ENCODE measurements at places on chromosomes 11 and 22.

DNA sequence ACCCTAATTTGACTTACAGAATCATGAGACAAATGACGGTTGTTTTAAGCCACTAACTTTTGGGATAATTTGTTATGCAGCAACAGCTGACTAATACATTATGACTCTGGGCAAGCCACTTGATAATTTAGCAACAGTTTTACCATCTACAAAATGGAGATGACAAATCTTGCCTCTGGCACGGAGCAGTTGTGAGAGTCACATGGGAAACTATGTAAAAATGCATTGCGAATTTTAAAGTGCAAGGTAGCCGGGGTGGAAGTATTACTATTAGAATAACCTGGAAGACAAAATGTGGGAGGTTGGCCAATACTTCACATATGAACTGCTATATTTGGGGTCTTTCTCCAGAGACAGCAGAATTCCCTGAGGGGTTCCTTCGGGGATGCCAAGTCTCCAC lies 328.7 kb downstream of the CTTN start:
- DNase-seq: no peak

GRCh38 chr11:63611395-63611747 lies 2.9 kb downstream of the PLAAT3 start:
- no peak for DNase-seq

- no peak for DNase-seq
These were observed 31.0 kb upstream of the CD5 start for GRCh38 chr11:61071208-61071681.

- no peak for DNase-seq
These were observed 30.9 kb upstream of the NAP1L4 start for GRCh38 chr11:3022982-3023381.

- no peak for DNase-seq
These were observed 15.0 kb upstream of the RPS19BP1 start for GRCh38 chr22:39547587-39547947.

DNA sequence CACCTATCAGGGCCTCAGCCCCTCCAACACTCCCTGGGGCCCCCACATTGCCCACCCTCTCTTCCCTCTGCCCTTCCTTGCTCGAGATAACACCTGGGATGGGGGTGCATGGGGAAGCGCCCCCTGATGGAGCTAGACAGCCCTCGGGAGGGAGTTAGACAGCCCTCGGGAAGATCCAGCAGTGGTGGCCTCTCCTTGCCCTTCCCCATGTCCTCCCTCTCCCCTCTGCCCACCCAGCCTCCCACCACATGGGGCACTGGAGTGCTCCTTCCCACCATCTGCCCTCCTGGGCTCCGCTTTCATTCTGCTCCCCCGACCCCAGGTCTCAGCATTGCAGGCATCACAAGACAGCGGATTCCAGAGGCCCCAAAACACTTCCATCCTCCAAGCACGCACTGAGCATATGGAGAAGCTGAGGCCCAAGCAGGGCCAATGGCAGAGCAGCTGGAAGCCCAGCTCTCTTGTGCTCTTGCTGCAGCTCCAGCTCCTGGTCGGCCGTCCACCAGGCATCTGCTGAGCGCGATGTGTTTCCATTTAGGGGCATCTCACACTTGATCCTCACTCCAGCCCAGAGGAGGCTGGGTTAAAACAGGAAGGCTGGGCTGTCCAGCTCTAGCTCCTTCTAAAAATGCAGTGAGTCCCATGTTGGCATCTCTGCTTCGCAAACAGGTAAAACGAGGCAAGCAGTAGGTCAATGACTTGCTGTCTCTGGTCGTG lies 65.6 kb downstream of the IGLL1 start:
- DNase-seq: no peak

- no peak for DNase-seq
These were observed 87.4 kb upstream of the CLDN5 start for GRCh38 chr22:19611590-19611989.

GRCh38 chr11:130301002-130301401 lies 13.7 kb downstream of the ZBTB44 start:
- no peak for DNase-seq

DNA sequence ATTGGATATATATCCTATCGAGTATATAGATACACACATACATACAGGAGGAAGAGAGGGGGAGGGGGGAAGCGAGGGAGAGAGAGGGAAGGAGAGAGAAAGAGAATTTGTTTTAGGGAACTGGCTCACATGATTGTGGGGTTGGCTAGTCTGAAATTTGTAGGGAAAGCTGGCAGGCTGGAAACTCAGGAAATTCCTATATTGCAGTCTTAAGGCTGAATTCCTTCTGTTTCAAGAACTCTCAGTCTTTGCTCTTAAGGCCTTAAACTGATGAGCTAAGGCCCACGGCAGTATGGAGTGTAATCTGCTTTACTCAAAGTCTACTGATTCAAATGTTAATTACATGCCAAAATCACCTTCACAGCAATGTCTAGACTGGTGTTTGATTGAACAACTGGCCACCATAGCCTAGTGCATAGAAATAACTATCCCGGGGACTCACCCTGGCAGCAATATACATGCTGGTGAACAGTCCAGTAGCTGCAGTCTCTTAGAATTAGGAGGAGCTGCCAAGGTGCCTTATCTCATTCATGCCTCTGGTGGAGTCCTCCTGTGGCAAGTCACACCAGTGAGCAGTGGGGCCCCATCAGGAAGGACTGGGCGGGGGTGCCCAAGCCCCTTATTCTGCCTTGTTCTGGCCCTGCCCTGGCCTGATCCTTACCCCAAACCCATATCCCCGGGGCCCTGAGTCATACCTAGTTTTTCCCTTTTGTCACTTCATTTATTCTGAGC lies 59.7 kb upstream of the AMPD3 start:
- DNase-seq: no peak

DNA sequence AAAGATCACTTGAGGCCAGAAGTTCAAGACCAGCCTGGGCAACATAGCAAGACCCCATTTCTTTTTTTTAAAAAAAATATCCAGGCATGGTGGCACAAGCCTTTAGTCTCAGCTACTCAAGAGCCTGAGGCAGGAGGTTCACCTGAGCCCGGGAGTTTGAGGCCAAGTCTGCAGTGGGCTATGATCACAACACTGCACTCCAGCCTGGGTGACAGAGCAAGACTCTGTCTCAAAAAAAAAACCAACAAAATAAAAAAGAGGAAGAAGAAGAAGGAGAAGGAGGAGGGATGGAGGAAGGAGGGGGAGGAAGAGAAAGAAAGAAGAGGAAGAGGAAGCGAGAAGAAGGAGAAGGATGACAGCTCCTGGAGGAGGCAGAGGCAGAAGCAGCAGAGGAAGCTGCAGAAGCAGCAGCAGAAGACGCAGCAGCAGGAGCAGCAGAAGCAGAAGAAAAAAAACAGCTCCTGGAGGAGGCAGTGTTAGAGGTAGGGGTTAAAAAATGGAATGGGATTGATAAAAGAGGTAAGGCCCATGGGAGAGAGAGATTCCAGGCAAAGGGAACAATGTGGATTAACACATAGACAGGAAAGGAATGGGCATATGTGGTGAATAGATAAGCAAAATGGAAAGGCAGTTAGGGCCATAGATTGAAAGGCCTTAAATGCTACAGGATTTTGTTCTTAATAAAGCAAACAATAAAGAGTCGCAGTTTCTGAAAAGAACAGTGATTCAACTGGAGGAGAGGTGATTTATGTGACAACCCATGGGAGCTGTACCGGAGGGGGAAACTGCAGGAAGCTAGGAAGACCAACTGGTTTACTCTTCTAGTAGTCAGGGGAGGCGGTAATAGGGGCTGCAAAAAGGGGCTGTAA lies 10.9 kb downstream of the PRCP start:
- no peak for DNase-seq

DNA sequence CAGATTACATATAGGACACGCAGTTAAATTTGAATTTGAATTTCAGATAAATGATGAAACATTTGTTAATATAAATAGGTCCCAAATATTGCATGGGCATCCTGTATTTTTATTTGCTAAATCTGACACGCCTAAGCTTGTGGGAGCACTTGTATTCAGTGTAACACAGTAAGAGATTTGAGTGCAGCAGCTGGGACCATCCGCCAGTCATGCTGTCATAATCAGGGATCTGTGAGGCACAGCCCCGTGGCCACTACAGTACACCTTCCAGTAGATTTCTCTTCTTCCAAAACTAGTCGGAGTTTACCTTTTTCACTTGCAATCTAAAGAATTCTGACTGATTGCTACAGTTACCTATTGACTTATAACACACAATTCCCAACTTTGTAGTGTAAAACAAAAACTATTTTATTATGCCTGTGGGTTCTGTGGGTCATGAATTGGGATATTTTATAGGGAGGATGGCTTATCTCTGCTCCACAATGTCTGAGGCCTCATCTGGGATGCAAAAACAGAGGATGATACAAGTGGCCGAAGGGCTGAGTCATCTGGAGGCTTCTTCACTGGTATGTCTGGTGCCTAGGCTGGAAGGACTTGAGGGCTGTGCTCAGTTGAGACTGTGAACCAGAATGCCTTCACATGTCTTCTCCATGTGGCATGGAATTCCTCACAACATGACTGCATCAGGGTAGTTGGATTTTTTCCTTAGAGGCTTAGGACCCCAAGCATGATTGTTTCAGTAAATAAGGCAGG lies 74.1 kb downstream of the PRSS23 start:
- no peak for DNase-seq

GRCh38 chr11:7924536-7924935 lies 6.5 kb downstream of the OR10A6 start:
- DNase-seq: no peak

- DNase-seq: no peak
These were observed 19.4 kb upstream of the TSKU start for GRCh38 chr11:76763573-76764346.

DNA sequence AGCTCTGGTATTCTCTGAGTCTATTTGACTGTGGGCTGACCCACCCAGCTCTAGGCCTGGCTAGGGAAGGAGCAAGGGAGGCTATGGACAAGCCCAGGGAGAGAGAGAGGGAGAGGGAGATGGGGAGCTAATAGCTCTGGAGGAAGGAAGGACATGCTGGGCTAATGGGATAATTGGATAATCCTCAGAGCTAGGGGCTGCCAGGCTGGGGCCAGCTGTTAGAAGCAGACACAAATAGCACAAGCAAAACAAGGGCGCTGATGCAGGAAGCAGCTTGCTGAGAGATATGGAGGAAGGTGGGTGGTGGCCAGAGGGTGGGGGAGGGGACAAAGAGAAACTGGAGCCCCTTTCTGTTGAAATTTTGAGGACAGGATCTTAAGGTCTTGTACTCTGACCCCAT lies 23.2 kb downstream of the ADORA2A start:
- DNase-seq: no peak

DNA sequence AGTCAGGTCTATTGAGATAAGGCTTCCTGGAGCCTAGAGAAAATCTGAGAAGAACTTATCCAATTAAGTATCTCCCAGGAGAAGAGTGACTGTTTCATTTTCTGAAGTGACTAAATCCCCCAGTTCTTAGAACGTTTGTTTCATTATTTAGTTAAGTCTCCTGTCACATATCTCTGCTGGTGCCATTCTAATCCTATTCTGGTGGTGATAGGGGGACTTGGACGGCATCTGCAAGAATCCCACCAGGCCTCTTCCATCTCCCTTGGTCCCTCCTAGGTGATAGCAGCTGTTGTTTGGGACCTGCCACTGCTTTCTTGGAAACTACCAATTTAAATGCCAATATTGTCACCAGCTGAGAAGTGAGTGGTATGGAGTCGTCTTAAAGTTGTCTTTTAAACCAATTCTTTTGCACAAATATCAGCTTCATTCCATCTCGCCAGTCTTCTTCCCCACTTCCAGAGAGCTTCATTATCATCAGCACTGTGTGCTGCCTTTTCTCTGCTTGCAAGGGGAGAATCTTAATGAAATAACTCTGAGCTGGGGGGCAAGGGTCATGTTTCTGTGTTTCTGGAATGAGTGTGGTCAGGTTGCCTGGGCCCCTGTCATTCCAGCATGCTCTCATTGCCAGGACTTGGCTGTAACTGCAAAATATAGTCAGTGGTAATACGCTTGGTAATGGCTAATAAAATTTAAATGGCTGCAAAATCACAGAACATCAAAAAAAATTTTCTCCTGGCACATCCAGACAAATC lies 104.8 kb downstream of the LDLRAD3 start:
- DNase-seq: no peak

Data from substantia nigra (tissue), 51 donors.